ENCODE measurements at places on chromosomes 7 and 10.

DNA sequence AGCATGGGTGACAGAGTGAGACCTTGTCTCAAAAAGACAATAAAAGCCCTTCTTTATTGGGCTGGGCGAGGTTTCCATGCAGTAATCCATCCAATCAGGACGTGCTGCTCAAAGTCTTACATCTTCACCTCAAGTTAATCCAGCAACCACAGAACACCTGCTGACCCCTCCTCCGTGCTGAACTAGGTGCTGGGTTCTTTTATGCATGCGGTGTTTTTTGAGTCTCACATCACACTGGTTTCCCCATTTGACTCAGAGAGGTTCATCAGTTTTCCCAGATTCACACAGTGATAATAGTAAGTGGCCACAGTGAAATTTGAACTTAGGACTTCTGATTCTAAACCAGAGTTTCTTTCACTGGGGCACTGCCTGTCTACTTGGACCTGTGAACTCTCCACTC lies 58.3 kb upstream of the GTF2I start:
- no peak for DNase-seq

GRCh38 chr7:2175514-2175913 lies 57.2 kb downstream of the MAD1L1 start:
- DNase-seq: no peak

- no peak for DNase-seq
These were observed 11.5 kb downstream of the CREB3L2 start for GRCh38 chr7:137990251-137990941.

DNA sequence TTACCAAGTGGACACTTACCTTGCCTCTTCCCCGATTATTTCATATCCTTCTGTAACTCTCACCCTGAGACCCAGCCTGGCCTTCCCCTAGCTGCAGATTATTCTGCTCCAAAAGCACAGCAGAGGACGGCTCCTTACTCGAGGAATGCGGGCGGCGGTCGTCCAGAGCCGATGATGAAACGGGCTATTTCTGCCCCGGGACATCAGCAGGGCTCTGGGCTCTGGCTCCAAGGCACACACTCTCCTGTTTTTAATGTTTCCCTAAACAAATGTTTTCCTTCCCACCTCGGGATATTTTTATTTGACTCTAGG lies 343 bp upstream of the C10orf71 start:
- DNase-seq: no peak

DNA sequence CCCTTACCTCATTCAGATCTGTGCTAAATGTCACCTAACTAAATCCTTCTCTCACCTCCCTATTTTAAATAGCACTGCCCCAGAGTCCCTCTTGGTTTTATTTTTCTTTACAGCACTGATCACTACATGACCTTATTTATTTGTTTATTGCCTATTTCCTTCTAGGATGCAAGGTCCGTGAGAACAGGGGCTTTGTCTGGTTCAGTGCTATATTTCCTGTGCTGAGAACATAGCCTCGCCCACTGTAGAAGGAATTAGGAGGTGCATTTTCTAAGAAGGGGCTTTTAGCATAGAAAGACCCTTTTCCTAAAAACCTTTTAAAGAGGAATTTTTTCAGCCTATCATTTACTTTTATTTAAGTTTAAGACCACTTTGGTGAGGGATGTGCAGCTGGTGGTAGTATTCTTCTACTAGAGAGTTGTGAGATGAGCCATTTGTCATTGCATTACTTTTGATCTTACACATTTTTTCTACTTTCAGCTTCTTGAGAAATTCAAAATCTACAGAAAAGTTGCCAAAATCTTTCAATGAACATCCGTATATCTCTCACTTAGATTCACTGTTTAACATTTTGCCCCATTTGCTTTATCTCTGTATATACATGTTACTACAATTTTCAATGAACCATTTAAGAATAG lies 13.5 kb upstream of the PCGF5 start:
- DNase-seq: no peak

DNA sequence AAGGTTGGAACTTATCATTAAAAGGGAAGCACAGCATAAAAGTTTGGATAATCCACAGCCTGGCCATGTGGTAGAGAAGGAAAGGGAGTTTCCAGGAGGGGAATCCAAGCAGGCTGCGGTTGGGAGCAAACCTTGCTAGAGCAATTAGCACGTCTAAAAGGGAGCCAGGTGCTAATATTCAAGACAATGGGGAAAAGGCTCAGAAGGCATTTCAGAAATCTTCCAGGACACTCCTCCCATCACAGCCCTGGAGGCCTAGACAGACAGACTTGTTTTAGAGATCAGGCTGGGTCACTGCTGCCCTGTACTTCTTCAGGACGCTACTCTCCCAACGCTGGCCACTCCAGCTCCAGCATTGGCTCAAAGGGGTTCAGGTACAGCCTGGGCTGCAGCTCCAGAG lies 96.2 kb upstream of the KAT6B start:
- no peak for DNase-seq

DNA sequence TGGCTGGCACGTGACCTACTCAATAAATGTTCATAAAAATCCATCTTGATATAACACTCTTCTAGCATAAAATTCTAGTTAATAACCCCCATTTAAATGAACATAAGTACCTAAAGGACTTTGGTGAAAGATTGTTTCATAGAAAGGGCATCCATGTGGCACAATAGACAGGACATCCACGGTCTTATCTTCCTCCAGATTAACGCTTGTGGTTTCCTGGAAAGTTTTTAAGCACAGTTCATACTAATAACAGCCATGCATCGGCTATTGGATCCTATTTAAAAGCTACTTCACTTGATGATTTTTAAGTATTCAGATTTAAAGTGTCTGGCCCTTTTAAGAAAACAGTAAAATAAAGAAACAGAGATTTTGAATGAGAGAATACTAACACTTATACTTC lies 288.3 kb downstream of the AHR start:
- DNase-seq: no peak
